ENCODE measurements at places on chromosomes 3 and 15.

DNA sequence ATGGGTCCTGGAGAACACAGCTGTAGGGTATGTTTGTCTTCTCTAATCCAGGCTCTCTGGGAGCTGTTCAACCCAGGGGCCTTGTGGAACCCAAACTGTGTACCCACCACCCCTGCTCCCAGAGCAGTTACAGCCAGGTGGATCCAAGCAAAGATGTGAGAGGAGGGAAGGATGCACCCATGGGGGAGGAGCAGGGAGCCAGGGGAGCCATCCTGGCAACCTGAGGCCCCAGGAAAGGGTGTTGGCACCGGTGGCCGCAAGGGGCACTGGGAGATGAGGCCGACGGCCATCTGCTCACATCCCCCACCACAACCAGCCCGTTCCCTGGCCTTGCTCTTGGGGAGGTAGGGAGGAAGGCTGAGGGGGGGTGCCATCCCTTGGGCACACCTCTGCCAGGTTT lies 43.2 kb downstream of the CMTM6 start:
- no peak for DNase-seq

GRCh38 chr3:61560517-61561373 lies 626 bp upstream of the PTPRG start:
- DNase-seq = peak; percentile 30

DNA sequence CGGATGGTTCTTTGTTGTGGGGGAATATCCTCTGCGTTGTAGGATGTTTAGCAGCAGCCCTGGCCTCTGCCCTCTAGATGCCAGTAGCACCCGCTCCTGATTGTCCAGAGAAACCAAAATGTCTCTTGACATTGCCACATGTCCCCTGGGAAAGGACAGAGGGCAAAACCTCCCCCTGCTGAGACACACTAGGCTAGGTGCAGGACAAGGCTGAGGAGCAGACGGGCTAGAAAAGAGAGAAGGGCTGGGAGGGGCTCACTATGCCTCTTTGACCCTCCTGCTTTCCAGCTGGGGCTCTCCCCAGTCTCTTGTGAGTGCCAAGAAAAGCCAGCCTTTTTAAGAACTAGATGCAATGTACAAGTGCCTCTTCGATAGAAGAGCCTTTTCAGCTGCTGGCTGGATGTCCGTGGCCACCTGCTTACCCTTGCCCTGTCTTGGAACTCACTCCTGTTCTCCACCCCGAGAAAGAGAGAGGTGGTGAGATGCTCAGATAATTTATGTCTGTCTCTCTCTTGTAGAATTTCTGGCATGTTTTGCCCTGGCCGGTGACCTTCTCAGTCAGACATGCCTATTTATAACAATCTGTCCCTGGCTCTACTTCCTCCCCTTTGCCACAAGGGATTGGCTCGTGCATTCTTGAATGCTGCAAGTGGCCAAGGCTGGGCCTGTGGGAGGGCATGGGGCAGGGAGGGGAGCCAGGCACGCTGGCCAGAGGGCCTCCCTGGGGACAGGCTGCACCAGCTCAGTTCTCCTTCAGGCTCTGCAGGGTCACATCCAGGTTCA lies 142.6 kb downstream of the RPLP1 start:
- DNase-seq = no peak

DNA sequence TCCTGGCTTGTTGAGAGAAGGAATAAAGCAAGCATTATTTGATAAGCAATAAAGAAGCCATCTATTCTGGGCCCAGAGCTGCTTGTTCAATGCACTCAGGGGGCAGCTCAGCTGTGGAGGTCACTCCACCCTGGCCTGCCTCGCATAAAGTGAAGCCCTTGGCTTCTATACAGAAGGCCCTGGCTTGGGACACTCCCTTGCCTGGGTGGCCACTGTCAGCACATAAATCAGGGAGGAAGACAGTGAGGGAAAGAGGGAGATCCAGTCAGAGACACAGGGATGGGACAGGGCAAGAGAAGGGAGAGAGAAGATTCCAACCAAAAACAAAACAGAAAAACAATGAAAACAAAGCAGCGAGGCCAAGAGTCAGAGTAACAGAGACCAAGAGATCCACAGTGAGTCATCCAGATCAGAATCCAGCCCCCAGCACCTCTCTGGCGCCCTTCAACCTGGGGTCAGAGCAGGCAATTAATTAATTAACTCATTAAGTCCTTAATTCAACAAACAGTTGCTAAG lies 11.8 kb downstream of the INSYN1 start:
- DNase-seq = no peak

GRCh38 chr15:62972814-62973213 lies 69.7 kb upstream of the TPM1 start:
- no peak for DNase-seq

- no peak for DNase-seq
Observed at GRCh38 chr3:134368751-134369105, 5.5 kb downstream of the AMOTL2 start.

GRCh38 chr3:178096955-178097354 lies 439.3 kb upstream of the KCNMB2 start:
- no peak for DNase-seq

DNA sequence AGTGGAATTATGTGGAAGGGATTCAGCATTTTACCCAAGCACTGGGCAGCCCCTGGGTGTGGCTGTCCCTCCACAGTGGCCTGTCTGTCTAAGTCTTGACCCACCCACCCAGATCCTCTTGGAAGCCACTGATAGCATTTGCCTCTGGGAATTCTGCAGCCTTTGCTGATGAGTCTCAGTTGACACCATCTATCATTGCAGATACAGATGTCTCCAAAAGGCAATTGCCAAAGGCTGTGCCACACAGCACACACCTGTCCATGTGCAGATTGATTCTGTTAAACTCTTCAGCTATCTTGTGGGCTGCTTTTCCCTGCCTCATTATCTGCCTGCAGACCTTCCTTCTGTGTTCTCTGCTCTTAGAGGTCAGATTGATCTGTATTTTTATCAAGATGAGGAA lies 18.1 kb downstream of the CX3CR1 start:
- DNase-seq = no peak

DNA sequence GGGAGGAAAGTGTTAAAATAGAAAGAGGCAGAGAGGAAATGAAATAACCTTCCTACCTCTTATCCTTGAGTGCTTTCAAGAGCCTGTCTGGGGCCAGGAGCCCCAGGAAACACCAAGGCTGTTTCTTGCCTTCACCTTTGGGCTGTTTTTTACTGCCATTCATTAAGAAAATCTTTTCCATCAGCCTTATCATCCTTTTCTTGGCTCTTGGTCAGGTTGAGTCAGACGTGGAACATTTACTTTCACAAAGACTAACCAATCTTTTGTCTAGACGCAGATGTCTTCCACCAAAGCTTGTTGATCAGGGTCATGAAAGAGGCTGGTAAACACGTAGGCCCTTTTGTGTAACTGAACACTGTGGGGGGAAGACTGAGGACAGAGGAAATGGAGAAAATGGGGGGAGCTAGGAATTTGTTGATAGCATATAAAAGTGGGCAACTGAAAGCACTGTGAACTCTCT lies 151.0 kb upstream of the THBS1 start:
- DNase-seq = no peak

GRCh38 chr15:50050986-50051743 lies 67.9 kb downstream of the ATP8B4 start:
- DNase-seq = no peak

GRCh38 chr3:58009749-58010535 lies 1.7 kb downstream of the FLNB start:
- no peak for DNase-seq

GRCh38 chr15:75841626-75842025 lies 1.6 kb upstream of the UBE2Q2 start:
- no peak for DNase-seq

DNA sequence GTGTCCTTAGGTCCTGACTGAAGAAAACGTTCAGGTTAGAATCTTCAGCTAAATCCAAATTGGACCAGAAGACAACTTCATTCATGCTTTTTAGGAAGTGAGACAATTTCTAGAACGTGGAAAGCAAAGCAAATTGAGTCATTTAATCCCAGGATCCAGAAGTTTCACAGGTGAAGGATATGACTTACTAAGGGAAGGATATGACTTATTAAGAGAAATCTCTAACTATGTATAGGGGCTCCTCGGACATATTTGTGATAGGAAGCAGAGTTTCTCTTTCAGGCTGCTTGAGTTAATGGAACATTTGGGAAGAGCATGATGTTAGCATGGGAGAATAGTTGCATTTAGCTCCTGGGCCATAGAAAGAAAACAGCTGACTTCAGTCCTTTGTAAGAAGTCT lies 16.1 kb upstream of the PLOD2 start:
- DNase-seq = no peak

DNA sequence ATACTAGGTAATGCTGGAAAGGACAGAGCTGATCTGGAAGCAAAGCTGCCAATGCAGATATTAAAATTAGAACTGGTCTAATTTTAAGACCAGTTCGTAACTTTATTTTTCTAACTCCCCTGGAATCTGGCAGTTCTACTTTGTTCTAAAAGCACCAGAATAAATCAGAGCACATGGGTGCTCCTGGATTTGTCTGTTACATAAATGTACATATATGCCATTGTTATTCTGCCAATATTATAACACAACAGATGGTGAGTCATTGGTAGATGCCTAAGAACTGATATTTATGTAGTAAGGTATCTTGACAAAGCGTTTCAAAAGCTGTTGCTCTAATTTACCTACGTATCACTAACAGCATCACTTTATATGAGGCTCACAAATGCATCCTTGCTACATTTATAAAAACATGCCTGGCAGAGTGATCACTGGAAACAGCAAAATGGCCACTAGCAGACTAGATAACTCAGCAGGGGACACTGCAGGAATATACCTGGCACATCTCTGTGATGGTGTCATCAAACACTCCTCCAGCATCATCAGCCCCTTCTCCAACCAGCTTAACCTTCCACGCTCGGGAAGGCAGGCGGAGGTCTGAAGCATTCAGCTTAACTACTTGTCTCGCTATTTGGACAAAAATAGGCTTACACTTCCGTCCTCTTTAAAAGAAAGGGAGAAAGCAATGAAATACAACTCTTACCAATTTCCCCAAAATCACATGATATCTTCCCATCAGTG lies 26.2 kb downstream of the FBXL22 start:
- no peak for DNase-seq

DNA sequence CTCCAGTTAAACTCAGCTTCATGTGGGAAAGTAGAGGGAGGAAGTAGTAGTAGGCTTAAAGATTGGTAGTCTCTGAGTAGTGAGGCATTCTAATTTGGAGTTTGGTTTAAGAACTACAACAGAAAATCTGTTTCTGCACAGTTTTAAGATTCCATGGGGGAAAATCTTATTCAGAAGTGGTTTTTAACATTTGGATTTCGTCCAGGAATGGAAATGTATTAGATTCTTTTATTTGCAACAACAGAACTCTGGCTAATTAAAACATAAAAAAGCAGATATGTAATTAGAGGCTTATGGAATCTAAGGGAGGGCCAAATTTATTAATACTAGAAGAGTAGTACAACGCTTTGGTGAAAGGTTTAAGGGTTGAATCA lies 36.0 kb downstream of the NECTIN3 start:
- no peak for DNase-seq

DNA sequence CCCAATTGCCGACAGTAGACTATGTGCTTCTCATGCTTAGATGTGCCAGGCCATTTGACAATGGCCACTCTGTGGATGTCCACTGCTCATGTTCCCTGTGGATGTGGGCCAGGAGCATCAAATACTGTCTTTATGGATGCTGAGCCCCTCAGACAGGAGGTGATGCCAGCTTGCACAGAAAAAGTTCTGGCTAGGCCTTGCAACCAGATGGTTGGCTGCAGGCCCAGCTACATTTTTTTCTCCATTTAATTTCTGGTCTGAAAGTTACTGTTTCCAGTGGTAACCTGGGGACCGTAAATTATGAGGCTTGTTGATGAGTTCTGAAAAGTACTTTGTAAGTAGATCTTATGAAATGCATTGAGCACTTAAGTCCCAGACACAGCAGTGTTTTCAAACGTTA lies 228.5 kb downstream of the CHL1 start:
- no peak for DNase-seq

DNA sequence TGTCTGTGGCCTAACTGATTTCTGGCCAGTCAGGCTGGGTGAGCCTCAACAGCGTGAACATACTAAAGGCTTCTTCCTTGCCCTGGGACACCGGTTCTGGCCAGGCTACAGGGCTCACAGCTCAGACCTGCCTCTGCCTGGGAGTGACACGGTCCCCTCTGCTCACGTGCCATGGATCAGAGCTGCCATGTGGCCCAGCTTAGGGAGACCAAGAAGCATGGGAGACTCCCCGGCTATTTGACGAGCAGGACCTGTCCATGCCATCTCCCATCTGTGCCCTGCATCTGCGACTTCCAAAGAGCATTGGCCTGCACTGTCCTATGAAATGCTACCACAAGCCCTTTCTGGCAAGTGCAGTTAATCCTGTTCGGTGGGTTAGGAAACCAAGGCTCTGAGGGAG lies 57.4 kb downstream of the APBA2 start:
- no peak for DNase-seq

DNA sequence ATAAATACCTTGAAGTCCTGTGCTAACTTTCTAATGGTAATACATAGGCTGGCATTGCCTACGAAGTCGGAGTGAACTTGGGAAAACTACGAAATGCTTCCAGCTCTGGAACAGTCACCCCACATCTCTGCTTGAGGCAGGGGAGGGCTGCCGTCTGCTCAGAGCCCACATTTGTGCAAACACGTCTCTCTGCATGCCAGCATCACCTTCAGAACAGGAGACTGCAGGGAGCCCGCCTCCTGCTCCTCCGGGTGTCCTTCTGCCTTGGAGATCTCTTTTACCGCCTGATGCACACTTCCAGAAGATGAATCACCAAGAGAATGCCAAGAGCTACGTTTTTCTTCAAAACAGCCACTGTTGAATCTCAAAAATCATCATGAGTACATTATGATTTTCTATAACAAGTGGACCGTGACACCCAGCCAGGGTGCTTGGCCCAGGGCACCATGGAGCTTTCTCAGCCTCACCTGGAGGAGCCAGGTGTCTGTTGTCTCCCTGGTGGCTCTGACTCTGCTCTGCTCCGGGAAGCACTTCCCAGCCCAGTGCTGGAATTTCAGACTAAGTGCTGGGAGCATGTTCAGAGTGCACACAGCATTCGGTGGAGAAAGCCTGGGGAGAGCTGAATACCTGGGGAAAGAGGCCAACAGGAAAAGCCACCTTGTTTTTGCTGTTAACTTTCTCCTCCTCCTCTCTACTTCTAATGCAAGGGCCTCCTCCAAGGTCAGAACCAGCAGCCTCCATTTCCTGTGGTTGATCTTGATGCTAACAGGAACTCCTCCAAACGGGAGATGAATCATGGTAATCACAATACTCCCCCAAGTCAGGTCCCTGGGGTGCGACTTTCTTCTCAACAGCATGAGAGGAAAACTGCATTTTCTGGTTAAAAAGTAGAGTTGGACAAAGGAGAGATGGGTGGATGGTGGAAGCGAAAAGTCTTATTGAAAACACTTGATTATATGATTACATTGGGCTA lies 467.7 kb downstream of the GABRG3 start:
- no peak for DNase-seq

DNA sequence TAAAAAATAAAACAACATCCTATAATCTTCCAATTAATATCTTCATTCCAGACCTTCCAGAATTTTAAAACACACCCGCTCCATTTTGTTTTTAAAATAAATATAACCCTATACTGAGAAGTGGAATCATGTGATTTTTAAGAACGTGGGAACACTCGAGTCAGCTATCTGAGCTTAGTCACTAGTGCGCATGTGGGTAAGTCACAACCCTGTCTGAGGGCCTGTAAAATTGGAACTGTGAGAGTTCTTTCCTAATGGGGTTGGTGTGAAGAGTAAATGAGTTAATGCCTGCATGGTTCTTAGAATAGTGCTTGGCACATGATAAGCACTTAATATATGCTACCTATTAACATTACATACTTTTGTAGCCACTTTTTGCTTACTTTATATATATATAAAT lies 19.9 kb upstream of the POLR2M start:
- DNase-seq = no peak

GRCh38 chr3:9606108-9606507 lies 43.2 kb upstream of the MTMR14 start:
- DNase-seq = no peak
